ENCODE measurements at places on chromosomes 4 and X.
A peak's percentile ranks its signal among the peaks of the same experiment; 100 is the strongest.

DNA sequence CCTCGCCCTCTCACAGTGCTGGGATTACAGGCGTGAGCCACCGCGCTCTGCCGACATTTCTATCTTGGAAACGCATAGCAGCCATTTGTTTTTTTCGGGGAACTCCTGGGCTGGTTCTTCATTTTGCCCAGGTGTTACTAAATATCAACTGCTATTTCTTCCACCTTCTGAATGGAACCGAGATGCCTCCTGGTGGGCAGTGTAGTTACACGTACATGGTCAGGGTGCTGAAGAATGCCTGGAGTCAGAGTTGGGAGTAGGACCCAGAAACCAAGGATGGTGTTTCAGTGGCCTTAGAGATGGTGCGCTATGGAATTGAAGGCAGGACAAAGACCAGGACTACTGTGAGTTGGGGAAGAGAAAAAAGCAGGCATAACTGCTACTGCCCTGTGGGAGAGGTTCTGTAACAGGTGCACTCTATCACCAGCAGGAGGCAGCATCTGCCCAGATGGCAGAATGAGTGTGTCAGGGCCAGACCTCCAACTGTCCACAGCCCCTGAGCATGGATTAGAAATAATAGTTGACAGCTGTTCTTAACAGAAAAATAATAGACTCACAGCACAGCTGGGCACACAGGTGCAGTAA lies 81.7 kb downstream of the ZC4H2 start:
- peak; percentile 4 for DNase-seq

- no peak for DNase-seq
These were observed 13.4 kb upstream of the PAPSS1 start for GRCh38 chr4:107733431-107733925.

GRCh38 chrX:69161786-69162349 lies 3.4 kb downstream of the PJA1 start:
- DNase-seq: no peak

- no peak for DNase-seq
These were observed 713.6 kb downstream of the CCSER1 start for GRCh38 chr4:90840828-90841227.

DNA sequence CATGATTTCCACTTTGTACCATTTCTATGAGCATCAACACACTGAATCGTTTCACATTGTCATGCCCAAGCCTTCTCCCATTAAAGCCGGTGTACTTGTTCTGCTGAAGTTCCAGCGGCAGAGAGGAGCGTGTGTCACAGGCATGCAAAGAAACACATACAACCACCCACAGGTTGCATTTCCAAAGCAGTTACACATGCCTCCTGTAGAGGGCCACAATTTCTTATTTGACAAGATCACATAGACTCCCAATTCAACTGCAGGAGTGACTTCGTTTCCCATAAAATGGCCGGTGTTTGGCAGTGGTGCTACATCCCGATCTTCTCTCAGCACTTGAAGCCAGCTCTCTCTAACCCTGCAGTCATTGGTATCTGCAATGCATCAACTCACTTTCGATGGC lies 992.6 kb downstream of the NLGN4X start:
- DNase-seq: no peak

GRCh38 chr4:8863686-8864682 lies 7.7 kb downstream of the HMX1 start:
- DNase-seq: no peak

DNA sequence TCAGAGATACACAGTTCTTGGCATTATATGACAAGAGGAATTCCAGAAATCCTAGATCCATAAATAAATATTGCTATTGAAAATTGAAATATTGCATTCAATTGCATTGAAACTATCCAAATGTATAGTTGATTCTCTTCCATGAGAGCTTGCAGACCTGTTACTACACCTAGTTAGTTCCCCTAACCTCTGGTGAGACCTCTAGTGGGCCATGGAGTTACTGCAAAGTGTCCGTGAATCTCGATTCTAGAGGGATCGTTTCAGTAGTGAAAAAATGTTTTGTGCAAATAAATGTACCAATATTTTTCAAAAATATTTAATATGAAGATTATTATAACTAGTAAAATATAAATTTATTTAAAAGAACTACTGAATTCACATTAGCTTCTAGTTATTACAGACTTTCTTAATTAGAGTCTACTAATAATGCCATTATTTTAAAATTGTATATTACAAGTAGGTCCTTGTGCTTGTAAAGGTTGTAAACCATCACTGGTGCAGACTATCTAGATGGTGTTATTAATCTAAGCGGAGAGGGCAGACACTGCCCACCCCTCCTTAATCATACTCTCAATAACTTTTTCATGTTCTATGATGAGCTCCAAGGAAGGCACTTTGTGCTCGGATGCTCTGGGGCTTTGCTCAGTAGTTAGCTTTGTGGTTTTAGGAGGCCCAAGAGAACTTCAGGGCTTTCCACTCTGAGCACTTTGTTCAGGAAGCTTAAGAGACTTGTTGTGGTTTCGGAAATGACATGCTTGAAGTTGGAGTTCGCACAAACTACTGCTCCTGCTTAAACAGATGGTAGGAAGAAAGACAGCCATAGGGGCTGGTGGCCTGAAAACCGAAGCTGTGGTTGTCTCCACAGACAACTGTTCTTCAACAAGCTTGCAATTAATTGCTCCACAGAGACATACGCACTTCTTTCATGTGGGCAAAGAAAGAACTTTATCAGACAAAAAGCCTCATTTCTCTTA lies 42.8 kb downstream of the IL21 start:
- DNase-seq: peak; percentile 56

DNA sequence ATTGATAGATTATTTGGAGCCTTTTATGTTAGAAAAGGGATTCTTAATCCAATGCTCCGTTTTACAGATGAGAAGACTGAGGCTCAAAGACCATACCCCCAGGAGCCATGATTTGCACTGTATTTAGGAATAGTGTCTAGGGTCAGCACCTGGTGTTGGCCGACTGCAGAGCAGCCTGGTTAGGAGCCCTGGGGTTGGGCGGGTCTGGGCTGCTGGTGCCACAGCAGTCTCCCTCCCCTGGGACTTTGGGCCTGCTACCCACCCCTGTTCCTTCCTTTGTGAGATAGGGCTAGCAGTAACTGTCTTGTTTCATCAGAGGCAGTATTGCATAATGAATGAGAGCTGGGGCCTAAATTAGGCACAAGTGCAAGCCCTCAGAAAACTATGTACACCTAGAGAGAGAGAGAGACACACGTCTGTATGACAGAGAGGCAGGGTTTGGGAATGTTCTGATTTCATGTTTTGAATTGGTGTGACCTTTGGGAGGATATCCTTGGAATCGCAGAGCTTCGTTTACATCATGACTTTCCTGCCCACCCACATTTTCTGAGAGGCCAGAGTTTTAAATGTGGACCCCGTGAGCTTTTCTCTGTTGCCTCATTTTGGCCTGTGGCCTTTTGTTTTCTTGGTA lies 111.7 kb downstream of the PTTG2 start:
- DNase-seq: no peak

DNA sequence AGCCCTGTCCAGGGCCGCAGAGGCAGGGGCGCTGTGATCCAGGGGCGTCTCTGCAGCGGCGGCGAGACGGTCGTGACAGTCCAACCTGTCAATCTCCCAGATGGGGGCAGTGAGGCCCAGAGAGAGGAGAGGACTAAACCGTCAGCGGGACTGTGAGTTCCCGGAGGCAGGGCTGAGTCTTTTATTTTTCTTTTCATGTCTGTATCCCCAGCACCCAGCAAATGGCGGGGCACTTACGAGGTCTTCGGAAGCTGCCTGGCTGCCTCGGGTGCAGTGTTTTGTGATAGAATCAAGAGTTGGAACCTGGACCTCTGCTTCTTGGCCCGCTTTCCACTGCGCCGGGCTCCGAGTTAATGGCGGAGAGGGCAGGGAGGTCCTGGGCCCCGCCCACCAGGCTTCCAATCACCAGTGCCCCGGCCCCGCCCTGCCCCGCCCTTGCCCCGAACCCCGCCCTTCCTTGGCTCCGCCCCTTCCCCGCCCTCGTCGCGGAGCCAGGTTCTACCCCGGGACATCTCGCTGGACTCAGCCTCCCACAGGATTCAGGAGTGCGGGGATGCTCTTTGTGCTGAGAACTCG lies 35.3 kb upstream of the GRPEL1 start:
- peak; percentile 73 for DNase-seq

DNA sequence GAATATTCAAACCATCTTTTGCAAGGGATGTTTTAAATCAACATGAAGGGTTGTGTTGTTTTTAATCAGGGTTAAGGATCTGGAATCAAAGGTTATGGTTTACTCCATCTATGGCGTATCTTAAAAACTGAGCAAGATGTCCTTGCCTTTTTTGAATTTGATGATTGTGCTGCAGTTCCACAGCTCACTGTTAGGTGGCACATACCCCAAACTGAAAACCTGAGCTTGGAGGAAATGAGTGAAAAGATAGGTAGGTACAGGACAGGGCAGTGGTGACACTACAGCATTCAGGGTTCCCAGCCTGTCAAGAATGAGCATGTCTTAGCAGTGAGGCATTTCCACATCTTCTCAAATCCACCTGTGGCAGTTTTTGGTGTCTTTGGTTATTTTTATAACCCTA lies 13.1 kb upstream of the EOLA1 start:
- DNase-seq: no peak

DNA sequence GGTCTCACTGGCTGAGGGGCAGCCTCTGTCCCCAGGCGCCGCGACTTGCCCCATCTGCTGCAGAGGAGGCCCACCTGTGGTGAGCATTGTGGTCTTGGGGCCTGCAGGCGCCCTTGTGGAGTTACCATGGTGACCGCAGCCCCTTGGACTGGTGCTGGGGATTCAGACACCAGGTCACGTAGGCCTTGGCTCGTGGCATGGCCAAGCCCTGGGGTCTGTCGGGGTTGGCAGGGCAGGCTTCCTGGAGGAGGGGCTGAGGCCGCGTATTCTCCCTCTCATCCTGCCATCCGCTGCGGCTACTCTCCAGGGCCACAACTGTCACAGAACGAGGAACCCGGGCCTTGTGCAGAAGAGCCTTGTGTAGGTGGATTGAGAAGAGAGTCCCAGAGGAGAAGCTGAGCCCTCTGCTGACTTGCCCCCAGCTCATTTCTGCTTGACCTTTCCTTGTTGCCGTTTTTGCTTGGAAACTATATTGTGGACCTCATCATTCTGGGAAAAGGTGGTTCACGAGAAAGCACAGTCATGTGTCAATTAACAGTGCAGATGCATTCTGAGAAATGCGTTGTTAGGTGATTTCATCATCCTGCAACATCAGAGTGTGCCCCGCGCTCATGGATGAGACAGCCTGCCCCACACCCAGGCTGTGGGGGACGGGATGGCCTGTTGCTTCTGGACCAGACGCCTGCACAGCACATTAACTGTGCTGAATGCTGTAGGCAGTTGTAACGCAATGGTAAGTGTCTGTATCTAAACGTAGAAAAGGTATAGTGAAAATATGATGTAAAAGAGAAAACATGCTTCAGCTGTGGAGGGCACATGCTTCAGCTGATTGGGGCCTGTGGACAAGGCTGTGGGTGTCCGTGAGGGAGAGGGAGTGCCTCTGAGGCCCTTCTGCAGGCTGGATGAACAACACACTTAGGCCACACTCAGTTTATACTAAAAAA lies 38.5 kb downstream of the TRMT44 start:
- no peak for DNase-seq

GRCh38 chr4:124589786-124590185 lies 122.7 kb downstream of the ANKRD50 start:
- DNase-seq: no peak

GRCh38 chr4:122819708-122820449 lies 6.8 kb upstream of the FGF2 start:
- DNase-seq: no peak

- no peak for DNase-seq
These were observed 148.4 kb upstream of the FGF16 start for GRCh38 chrX:77298790-77299189.

GRCh38 chr4:90162566-90162965 lies 35.4 kb downstream of the CCSER1 start:
- no peak for DNase-seq

- DNase-seq: no peak
These were observed at the start of gene TCEAL5 for GRCh38 chrX:103276581-103277002. Gene TCEAL5, minus strand, starts transcription at chrX:103276750. Its CDS starts 2,187 bp downstream, at chrX:103274563.

DNA sequence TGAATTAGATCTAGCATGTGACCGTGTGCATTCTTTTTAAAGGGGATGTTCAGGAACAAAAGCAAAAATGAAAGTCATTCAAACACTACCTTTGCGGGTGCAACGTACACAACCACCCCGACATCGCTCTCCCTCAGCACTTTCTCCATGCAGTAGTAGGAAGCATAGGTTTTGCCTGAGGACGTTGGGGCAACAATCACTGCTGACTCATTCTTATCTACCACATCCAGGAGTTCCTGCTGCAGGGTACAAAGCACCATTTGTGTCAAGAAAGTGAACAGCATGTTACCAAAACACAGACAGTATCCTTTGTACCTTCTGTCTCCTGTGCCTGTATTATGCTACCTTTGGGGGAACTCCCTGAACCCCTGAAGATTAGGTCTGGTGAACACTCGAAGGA lies 58.6 kb downstream of the DDX60L start:
- DNase-seq: no peak

- no peak for DNase-seq
These were observed 7.1 kb downstream of the NKX3-2 start for GRCh38 chr4:13537011-13537831.

- no peak for DNase-seq
These were observed 3.6 kb downstream of the LINC00632 start for GRCh38 chrX:140713174-140713539.

DNA sequence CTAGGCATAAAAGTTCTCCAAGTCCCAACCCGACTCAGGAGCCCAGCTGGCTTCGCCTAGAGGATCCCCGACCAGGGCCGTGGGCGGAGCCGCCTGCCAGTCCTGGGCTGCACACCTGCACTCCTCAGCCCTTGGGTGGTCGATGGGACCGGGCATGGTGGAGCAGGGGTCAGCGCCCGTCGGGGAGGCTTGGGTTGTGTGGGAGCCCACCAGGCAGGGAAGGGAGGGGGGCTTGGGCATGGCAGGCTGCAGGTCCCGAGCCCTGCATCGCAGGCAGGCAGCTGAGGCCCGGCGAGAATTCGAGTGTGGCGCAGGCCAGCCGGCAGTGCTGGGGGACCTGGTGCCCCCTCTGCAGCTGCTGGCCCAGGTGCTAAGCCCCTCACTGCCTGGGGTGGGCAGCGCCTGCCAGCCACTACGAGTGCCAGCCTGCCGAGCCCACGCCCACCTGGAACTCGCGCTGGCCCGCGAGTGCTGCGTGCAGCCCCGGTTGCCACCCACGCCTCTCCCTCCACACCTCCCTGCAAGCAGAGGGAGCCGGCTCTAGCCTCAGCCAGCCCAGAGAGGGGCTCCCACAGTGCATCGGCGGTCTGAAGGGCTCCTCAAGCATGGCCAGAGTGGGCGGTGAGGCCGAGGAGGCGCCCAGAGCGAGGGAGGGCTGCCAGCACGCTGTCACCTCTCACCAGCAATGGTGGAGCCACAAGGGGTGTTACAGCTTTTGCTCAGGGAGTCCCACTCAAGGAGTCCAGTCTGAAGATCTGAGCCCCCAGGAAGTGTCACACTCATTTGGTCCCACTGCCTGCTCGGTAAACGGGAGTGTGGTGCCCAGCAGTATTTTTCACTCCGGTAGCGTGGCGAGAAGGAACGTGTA lies 38.9 kb downstream of the SPRY1 start:
- DNase-seq: no peak
